ENCODE measurements at places on chromosomes 4 and X.

DNA sequence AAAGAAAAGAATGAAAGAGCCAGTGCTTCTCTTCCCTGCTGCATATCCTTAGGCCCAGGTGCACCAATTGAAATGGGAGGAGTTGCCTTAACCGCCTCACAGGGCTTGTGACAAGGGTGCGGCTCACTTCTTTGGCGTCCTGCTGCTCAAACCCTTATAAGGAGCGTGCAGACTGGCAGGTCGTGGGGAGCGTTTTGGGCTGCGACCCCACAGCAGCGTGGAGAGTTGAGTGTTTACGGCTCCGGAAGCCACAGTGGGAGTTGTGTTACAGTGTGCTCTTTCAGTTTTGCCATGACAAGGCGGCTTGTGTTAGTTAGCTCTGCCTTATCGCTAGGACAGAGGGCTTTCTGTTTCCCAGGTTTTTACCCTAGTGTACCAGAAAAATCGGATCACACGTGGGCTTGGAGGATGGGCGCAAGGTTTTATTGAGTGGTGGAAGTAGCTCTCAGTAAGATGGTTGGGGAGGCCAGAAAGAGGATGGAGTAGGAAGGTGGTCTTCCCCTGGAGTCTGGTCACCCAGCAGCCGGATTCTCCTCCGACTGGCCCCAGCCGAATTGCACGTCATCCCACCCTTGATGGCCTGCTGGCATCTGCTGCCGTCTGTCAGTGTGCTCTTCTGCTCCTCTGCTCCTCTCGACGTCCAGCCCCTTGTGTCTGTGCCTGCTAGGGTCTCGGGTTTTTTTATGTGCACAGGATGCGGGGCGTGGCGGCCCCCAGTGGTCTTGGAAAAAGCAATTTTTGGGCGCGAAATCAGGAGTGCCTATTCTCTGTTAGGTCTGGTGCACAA lies 718.9 kb downstream of the ARAP2 start:
- no peak for DNase-seq

GRCh38 chr4:80035336-80035735 lies 37.7 kb downstream of the ANTXR2 start:
- no peak for DNase-seq

- no peak for DNase-seq
These were observed 114.4 kb downstream of the FRYL start for GRCh38 chr4:48665555-48666186.

DNA sequence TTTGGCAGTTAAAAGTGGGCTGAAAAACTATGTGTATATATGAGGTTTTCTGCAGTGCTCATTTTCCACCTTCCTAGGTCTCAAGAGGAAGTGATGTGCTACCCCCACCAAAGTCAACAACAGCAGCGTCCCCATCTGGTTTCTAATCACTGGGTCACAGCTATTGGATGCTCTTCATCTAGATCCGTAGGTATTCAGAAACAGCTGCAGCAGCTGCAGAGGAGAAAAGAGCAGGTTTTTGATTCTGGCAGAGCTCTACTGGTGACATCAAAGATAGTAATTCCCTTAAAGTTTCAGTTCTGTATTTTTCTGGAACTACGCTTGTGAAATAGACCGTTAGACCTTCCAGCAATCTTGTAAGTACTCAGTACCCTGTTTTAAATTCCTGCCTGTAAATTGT lies 5.8 kb upstream of the GUCY2F start:
- DNase-seq = no peak

GRCh38 chrX:30278365-30278764 lies 30.8 kb downstream of the NR0B1 start:
- DNase-seq = no peak

DNA sequence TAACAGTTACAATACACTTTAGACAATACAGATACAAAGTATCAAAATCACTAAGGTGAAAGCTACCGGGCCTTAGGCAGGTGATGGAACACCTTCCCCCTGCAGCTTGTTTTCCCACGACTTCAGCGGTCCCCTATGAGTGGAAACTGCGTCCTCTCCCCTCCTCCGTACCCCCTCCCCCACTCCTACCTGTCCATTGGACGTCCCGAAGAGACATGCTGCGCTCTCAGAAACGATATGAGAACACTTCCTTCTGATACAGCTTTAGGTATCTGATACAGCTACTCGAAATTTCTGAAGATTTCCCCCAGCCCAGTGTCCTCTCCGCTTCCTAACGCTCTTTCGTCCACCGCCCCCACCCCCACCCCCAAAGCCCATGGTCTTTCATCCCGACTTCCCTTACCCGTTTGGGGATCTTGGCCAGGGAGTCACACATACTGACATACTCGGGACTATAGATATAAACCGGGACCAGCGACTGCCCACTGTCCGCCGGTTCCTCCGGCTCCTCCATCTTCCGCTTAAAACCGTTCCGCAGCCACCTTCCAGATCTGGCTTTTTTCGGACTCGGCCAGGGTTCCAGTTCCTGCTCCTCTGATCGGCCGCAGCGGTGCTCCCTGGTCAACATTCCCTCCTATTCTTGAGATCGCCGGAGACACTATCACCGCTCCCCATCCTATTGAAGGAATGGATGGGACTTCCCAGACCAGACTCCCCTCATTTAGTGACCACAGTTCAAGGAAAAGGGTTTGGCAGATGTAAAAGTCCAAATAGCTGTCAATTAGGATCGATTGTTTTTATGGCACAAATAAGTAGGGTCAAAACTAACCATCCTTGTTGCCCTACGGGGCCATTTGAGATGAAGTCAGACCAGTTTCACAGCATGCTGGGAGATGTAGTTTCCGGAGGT lies at the start of gene HDAC8:
Gene HDAC8 (minus strand): TSS at position 596 of the 910 bp plus-strand sequence. CDS start 82 bp downstream, at position 514.
- DNase-seq = peak; percentile 59

DNA sequence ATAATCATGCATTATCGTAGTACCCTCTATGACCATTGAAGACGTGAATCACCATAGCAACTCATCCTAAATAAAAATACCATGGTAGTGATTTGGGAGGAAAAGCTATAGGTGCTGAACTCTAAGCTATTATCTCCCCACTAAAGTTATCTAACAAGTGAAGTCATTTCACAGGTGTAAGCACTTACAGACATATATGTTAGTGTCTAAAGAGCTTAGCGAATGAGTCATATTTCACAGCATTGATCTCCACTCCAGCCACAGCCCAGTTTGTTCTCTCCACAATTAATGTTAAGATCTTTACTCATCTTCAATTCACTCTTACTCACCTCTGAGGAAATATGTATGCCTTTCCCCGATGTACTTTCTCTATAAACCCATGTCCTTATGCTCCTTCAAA lies 57.0 kb downstream of the DCAF8L1 start:
- no peak for DNase-seq

GRCh38 chr4:7320206-7320797 lies 114.4 kb downstream of the PSAPL1 start:
- DNase-seq = no peak

GRCh38 chr4:113449410-113449974 lies 312.0 kb downstream of the CAMK2D start:
- DNase-seq = no peak

DNA sequence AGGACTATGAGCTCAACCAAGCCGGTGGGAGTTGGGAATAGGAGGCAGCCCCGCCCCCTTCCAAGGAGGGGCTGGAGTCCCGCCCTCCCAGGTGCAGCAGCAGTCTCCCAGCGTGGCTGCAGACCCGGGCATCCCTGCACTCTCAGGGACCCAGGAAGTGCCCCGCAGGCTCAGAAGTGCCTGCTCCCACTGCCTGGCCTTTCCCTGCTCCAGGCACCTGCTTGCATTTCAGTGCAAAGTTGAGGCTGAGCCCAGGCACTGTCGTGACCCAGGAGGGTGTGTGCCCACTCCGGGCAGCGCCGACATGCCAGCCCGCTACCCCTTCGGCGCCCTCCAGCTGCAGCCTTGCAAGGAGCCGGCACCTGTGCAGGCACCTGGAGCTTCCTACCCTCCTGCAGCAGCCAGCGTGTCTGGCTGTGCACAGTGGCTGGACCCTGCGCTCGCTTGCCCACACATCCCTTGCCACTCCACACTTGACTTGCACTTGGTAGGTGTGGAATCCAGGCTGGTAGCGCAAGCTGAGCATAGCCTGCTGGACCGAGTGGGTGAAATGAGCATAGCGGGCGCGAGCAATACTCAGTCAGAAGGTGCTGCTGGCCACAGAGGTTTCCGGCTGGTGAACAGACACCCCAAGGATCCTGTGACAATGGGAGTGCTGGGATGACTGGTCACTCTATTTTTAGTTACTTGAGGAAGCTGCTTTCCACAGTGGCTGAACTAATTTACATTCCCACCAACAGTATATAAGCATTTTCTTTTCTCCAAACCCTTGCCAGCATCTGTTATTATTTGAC lies 236.3 kb downstream of the PCDH10 start:
- DNase-seq = no peak

- DNase-seq = no peak
These were observed 27.0 kb downstream of the OTUD4 start for GRCh38 chr4:145153181-145153903.

- no peak for DNase-seq
These were observed 17.4 kb upstream of the AFAP1 start for GRCh38 chr4:7956934-7957656.

DNA sequence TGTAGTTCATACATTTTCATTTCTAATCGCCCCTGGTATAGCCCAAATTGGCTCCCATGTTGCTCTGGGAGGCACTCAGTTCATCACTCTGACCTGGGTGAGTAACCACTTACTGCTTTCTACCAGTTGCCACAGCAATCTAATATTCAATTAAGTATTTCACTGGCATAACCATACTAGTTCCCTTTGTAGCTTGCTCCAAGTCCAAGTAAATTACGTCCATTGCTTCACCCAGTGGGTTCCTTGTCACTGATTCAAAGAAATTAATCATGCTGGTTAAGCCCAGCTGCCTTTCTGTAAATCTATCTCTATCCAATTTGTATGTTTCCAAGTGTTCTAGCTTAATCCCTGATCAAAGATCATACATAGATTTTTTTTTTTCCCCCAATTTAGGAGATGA lies 92.0 kb upstream of the CBR4 start:
- DNase-seq = no peak

DNA sequence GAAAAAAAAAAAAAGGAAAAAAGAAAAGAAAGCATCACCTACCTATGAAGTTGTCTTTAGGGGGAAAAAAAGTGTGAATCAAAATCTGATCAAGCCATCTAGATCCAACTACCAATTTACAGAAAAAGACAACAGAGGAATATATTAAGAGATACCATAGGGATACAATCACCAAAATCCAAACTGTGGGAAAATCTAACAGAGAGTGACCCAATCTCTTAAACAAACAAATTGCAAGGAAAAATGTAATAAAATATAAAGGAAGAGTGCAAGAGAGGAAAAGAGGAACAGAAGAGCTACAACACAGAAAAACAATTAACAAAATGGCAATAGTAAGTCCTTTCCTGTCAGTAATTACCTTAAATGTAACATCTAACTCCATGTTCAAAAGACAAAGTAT lies 19.0 kb downstream of the THOC2 start:
- DNase-seq = no peak

- no peak for DNase-seq
These were observed 67.9 kb upstream of the OGT start for GRCh38 chrX:71464968-71465367.

- peak; percentile 32 for DNase-seq
These were observed 150.9 kb downstream of the SHROOM3 start for GRCh38 chr4:76585897-76586360.

DNA sequence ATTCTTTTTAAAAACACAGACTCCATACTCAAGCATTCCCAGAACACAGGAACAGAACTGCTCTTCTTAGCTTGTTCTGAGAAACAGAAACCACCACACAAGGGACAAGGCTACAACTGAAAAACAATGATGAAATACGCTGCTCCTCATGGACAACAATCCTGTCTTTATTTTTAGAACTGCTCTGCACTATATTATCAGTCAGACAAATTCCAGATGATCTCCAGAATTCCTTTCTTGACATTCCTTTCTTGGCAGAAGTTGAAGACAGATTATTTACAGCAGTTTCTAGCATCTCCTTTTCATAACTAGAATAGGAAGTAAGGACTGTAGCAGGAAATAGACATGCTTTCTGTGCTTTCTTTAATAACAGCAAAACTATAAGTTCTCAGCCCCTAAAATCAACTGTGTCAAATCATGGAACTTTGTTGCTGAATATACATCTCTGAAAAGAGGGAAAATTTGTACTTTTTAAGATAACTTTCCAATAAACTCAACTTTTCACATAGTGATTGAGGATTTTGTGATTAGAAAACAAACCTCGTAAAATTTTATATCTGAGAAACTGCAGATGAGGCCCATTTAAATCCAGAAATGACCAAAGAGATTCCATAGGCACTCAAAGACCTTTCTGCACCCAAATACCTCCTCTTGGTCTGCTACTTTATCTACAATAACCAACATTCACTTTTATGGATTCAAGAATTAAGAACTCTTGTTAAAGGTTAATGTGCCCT lies 35.9 kb downstream of the ANTXR2 start:
- DNase-seq = no peak

DNA sequence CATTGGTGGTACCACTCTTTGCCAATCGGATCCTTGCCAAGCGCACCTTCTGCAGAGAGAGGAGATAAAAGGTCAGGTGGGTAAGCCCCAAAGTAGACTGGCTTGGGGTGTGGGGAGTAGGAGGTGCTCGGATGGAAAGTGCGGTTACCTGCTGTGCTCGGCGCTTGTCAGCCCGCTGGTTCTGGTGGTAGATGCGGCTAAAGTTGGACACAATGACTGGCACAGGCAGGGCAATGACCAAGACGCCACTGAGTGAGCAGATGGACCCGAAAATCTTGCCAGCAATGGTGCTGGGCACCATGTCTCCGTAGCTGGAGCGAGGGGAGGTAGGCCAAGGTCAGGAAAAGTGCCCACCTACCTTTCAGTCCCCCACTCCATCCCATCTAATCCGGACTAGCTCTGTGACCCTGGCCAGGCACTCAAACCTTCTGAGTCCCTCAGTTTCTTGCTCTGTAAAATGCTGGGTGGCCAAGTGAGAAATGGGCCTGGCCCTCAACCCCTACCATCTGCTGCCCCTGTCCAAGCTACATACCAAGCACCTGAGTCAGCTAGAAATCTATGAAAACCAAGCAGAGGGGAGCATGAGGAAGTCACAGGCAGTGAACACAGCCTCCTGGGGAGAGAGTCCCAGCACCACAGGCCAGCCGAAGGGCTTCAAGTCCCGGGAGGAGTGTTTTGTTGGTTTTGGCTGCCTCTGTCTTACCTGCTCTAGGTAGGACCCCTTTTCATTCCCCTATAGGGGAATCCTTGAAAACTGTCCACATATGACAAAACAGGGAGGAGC lies 4.7 kb downstream of the KCND1 start:
- DNase-seq = no peak

GRCh38 chrX:77200663-77201062 lies 246.5 kb upstream of the FGF16 start:
- no peak for DNase-seq

GRCh38 chr4:84638092-84638491 lies 55.2 kb downstream of the CDS1 start:
- no peak for DNase-seq

GRCh38 chr4:147550626-147551246 lies 66.5 kb upstream of the TMEM184C start:
- DNase-seq = no peak

- no peak for DNase-seq
These were observed 488.6 kb upstream of the MAGEB2 start for GRCh38 chrX:29726811-29727210.

DNA sequence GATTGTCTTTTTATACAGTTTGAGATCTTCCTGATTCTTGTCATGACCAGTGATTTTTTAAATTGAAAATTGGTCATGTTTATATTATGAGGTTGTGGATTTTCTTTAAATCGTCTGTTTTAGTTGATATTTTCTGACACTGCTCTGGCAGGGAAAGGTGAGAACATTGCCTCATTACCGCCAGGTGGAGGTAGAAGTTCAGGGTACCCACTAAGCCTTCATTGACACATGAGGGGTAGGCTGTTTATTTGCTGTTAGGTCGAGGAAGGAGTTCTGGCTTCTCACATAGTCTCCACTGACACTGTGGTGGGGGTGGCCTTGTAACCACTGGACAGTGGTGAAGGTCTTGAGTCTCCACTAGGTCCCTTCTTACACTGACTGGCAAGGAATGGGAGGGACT lies 117.6 kb upstream of the GPR101 start:
- no peak for DNase-seq

Data from stimulated activated CD8-positive, alpha-beta memory T cell treated with anti-CD3 and anti-CD28 coated beads, Interleukin-4, amount 100 ng/mL, for 48 hours (primary cell).